ENCODE measurements at places on chromosomes 6 and 20.

- DNase-seq: no peak
These were observed 163.8 kb downstream of the HIVEP2 start for GRCh38 chr6:142781129-142781528.

GRCh38 chr20:10516529-10516928 lies 81.4 kb downstream of the SLX4IP start:
- DNase-seq: no peak

- no peak for DNase-seq
These were observed 1.9 kb upstream of the FUCA2 start for GRCh38 chr6:143513410-143513809.

- DNase-seq: no peak
These were observed 233.7 kb downstream of the DLL1 start for GRCh38 chr6:170057034-170057734.

- DNase-seq: no peak
These were observed 22.4 kb downstream of the SMLR1 start for GRCh38 chr6:130849594-130849993.

GRCh38 chr20:8334641-8335040 lies 202.6 kb downstream of the PLCB1 start:
- DNase-seq: no peak

GRCh38 chr6:108795122-108795521 lies 53.1 kb upstream of the ARMC2 start:
- no peak for DNase-seq

- DNase-seq: no peak
These were observed 267.7 kb downstream of the FARS2 start for GRCh38 chr6:5529015-5529414.

DNA sequence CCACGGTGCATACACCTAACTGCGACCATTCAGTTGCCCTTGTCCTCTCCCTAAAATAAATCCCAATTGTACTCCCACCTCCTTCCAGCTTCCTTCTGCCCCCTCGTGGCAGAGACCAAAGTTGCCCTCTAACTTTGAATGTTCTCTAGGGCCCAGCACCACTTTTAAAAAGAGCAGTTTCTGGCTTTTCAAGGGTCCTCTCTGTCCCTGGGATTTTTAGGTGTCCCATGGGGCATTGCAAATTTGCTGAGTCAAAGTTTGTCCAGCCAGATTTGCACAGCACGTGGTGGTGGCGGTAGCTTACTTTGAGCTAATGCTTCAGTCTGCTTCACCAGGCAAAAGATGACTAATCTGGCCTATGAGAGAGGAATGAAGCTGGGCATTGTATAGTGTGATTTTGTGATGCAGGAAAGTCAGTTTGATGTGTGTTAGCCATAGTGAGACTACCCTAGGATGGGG lies 100.2 kb downstream of the PERP start:
- DNase-seq: no peak

GRCh38 chr6:95587989-95588388 lies 10.7 kb downstream of the MANEA start:
- no peak for DNase-seq

DNA sequence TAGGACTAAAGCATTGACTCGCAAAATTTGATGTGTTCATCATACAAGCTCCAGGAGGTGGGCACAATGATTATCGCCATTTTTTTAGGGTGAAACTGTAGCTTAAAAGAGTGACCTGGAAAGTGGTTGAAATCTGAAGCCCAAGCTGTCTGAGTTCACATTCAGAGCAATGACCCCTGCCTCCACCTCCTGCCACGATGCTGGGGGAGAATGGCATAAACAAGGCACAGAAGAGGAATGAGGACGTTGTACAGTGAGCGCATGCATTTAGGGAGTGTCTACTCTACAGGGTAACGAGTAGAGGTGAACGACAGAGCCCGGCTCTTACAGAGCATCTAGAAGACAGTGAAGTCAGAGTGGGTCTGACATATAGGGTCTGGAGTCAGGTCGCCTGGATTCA lies 37.2 kb downstream of the CNKSR3 start:
- no peak for DNase-seq

- DNase-seq: no peak
These were observed 378.1 kb downstream of the RNGTT start for GRCh38 chr6:88585276-88585692.

DNA sequence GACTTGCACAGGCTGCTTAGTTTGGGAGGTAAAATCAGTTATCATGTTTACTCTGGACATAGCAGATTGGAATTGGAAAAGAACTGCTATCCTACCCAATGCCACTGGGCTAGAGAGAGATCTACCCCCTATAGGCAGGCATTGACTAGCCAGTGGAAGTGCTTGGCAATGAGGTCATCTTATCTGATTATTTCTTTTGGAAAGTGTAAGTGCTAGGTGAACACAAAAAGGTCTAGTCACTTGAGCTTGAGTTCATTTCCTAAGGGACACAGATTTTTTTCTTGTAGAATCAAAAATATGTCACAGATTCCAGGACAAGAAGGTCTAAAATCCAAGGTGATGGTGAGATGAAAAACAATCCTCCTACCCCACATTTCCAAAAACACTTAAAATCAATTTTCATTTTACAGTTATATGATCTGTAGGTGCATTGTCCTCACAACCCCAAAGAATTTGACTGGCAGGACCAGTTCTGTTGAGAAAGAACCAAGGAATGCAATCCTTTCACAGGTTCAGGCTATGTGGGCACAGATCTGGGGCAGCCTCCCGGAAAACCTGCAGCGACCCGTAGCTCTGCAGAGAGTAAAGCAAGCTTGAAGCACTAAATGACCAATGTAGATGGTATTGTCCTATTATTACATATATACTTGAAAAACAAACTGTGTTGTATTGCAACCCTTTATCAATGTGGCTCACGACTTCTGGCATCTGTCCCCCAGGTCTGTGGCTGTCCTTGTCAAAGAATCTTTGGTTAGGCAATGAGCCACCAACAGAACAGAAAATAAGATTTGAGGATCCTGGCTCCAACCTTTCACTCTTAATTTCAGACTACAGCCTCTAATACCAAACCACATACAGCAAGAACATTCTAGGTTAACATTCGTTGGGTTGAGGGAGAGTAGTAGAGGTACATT lies 67.3 kb upstream of the ADTRP start:
- DNase-seq: no peak

DNA sequence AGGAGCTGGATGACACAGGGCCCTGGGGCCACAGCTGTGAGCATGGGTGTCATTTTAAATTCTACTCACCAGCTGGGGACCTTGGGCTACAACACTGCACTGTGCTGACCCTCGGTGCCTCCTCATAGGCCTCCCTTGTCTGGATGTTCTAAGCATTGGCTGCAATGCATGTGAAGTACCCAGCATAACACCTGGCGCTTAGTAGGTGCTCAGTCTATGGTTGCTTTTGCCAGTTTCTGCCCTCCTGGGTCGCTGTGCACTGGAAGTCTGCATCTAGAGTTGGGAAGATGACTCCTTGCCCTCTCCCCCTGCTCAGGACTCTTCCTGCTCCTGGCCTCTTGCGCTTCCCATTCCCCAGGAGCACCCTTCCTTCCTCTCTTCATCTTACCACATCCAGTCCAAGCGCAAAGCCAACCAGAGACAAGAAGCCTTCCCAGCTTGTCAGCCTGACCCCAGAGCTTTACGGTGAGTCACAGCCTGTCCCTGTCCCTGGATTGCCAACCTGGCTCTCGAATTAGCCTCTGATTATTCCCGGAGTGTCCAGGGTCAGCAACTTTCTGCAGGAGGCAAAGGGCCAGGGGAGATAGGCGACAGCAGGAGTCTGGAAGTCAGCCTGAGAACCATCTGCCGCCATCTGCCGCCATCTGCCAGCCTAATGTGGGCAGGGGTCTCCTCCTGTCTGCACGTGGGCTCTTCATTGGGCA lies 8.8 kb downstream of the SLC13A3 start:
- no peak for DNase-seq

DNA sequence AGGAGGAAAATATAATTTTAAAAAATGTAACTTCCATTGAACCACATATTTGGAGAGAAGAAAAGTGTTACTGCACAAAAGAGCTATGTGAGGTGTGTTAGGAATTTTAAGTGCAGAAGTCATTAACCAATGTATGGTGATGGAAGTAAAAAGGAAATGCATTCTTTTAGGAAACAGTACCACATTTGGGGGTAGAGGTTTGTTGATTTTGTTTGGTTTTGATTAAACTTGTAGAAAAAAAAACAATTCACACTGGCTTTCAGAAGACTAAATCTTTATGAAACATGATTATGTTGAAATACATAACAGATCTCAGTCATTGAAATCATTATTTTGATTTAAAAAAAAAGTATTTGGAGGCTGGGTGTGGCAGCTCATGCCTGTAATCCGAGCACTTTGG lies 1287.0 kb upstream of the GJE1 start:
- DNase-seq: no peak

GRCh38 chr20:51800060-51800871 lies 2.1 kb downstream of the SALL4 start:
- DNase-seq: peak; percentile 85

- no peak for DNase-seq
These were observed 86.8 kb upstream of the AFDN start for GRCh38 chr6:167739721-167740475.

DNA sequence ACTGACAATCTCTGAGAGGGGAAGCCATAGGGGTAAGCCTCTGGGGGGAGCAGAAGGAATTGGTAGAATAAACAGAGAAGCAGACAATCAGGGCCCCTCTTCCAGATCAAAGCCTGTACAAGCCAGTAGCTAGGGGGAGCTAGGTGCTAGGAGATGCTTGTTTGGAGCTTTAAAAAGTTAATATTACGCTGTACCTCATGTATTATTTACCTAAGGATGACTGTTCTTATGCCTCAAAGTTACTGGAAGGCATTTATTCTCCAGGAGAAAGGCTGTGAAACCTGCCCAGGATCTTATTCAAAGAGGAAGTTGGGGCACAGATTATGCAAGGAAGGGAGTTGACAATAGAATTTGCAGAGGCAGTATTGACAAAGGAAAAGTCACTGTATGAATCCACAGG lies 111.8 kb upstream of the SLC35F1 start:
- DNase-seq: no peak

- no peak for DNase-seq
These were observed 11.8 kb downstream of the FAM110A start for GRCh38 chr20:845226-845868.

DNA sequence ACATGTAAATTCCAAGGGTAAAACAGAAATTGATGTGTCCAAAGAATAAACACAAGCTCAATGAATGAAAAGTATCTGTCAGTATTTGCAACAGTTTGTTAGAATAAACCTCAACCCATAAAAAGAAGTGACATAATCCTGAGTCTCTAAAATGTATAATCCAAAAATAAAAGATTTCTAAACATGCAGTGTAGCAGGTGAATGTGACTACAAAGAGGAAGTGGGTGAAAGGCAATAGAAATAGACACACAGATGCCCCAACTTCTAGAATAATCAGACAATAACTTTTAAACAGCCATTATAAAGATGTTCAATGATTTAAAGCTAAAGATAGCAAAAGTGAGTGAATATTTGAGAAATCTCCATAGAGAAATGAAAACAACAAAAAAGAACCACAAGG lies 1009.2 kb upstream of the GJE1 start:
- DNase-seq: no peak

GRCh38 chr6:147126618-147127022 lies 77.6 kb upstream of the STXBP5 start:
- DNase-seq: no peak

GRCh38 chr6:109229536-109229935 lies 134.2 kb downstream of the CEP57L1 start:
- DNase-seq: no peak

- DNase-seq: no peak
These were observed 74.9 kb downstream of the NCOA3 start for GRCh38 chr20:47576516-47577033.

GRCh38 chr6:112296122-112296521 lies 41.8 kb upstream of the LAMA4 start:
- DNase-seq: no peak

DNA sequence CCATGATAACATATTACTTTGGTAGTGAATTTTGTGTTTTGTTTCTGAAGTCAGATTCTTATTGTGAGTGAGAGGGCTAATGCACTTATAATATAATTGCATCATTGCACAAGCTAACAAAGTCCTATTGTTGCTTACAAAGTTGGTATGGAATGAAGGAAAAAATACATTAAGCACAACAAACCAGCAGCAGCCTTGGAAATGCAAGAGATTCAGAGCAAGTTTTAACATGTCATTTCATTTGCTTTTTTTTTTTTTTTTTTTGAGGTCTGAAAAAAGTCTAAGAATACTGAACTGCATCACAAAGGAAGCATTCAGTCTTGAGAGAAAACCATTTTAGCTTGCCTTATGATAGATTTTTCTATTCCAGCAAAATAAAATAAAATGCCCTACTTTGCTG lies 57.6 kb downstream of the PLCB4 start:
- DNase-seq: no peak

DNA sequence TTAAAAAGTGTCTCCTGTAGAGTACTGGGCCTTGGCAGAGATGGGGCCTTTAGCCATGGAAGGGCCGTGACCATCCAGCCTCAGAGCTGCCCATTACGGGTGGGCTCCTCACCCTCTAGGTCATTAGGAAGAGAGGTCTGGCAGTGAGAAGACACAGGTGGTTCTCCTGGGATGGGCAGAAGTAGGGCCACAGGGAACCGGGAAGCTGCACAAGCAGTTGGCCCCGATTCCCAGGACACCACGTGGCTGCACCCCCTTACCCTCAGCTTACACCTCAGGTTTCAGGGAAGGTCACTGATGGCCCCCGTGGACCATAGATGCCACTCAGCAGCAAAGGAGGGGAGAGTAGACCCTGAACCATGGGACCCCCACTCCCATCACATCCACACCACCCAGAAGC lies 1.6 kb downstream of the RAET1G start:
- no peak for DNase-seq

- no peak for DNase-seq
These were observed 2.6 kb upstream of the VNN2 start for GRCh38 chr6:132760256-132760655.

- no peak for DNase-seq
These were observed 24.1 kb downstream of the KIF25 start for GRCh38 chr6:168021581-168021980.

All from D721Med (cell line).